CD4-positive, alpha-beta T cell treated with Interleukin-17A for 1 hour (primary cell): ENCODE measurements at places on chromosomes 12 and 14.

GRCh38 chr12:107442326-107442987 lies 243.1 kb upstream of the PWP1 start:
- DNase-seq = no peak

- DNase-seq = peak; percentile 37
These were observed at the start of gene PGF for GRCh38 chr14:74955229-74956026. PGF (minus strand) TSS chr14:74955597; CDS start chr14:74955242, 355 bp downstream.

GRCh38 chr12:92547906-92548305 lies 154.9 kb upstream of the PLEKHG7 start:
- no peak for DNase-seq

- peak; percentile 36 for DNase-seq
These were observed 7.2 kb downstream of the ALDH2 start for GRCh38 chr12:111773801-111774551.

- DNase-seq = peak; percentile 7
These were observed 10.2 kb downstream of the KRT82 start for GRCh38 chr12:52395761-52396434.
